ENCODE measurements at places on chromosomes 4 and X.

- DNase-seq = no peak
Observed at GRCh38 chr4:110003401-110004187, 90.9 kb downstream of the EGF start.

DNA sequence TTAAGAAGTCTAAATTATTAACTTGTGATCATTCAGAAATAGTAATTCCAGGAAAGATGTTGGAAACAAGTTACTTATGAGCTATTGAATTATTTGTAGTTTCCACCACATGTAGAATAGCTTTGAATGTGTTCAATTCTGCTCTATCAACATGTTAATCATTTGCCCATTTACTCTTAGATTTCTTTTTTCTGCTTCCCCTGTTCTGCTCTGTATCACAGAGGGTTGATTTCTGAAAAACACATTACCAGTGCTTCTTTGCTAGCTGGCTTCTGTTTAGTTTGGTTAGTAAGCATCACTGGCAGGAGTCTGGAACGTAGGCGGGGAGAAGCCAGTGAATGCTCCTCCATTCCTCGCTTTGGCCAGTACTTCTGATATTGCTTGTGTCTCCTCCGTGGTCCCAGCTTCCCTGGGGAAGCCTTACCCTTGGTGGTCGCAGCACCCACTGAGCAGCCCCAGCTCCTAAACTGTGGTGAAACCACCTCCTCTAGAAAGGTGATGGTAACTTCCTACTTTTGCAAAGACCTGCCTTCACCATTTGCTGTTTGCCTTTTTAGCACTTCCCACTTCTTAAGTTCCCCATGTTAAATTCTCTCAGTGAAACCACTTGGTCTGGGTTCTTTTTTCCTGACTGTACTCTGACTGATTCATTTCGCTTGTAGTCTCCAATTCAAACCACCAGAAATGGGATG is 40.3 kb upstream of the GALNT7 start:
- no peak for DNase-seq

DNA sequence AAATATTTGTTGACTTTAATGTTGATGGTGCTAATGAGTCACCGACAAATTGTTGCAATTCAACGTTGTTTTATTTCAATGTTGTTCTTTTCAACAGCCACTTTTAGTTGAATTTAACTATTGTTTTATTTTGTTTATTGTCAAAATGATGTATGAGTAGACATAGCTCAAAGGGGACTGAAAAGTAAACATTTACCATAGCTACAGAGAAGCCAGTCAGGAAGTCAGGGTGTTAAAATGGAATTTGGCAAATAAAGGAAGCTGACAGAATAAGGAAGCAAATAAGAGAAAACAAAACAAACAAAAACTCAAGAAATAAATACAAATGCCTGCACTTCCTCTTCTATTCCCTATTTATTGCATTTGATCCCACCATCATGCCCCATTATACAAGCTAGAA is 648.4 kb upstream of the HTR2C start:
- no peak for DNase-seq

DNA sequence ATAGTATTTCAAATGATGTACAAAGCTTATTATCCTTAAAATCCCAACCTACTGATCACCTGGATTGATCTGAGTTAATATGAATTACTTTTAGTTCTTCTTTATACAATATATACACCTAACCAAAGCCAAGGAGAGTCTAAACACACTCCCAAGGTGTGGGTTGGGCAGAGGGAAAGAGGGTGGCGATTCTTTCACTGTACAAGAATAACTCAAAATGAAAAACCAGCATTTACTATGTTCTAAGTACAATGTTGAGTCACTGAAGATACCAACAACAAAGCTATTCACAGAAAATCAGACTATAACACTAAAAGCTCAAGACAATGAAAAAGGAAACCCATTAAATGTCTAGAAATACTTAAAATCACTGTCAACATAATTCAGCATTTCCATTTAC is 46.6 kb downstream of the ANKRD17 start:
- no peak for DNase-seq

- no peak for DNase-seq
Observed at GRCh38 chr4:41236032-41236431, 20.7 kb upstream of the UCHL1 start.

DNA sequence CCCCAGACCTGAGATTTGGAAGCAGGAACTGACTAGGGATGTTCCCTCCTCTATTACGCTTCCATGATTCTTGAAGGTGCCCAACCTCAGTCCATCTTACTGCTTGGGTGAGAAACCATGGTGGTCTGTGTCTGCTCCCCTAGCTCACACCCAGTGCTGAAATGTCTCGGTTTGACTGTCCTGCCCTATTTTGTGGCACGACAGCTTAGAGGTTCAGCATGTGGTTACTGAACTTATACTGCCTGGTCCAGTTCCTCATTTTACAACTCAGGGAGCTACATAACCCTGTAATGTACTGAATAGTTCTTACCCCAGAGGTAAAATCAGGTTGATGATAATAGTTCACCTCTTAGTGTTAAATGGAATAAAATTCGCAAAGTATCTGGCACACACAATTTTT is 203.1 kb downstream of the RBM46 start:
- no peak for DNase-seq

DNA sequence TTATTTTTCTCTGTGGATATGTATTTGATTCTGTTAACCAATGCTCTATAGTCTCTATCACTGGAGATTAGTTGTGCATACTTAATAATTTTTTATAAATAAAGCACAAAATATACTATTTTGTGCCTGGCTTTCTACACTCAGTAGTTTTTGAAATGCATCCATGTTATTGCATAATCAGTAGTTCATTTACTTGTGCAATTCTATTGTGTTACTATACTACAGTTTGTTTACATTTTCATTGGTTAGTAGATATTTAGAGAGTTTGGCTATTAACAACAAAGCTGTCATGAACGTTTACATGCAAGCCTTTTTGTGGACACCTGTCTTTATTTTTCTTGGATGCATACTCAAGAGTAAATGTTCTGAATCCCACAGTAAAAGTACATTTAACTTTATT is 265.0 kb upstream of the FAT4 start:
- no peak for DNase-seq

- no peak for DNase-seq
Observed at GRCh38 chrX:67570839-67571238, 27.0 kb downstream of the AR start.

GRCh38 chr4:147975933-147976928 is 244.3 kb downstream of the ARHGAP10 start:
- DNase-seq = no peak
